ENCODE measurements at places on chromosomes 7 and 10.
A peak's percentile ranks its signal among the peaks of the same experiment; 100 is the strongest.

GRCh38 chr10:79331709-79332108, 15.6 kb upstream of the PPIF start:
- peak overlapping the region; percentile 85 for H3K27ac ChIP-seq
- H3K36me3 ChIP-seq: no peaks in the 10 kb centered on the region
- H3K4me1 ChIP-seq: peaks cover 20% of the 10 kb centered on the region
- H3K27me3 ChIP-seq: no peaks in the 10 kb centered on the region
- H3K4me3 ChIP-seq: no peak overlapping the region
- DNase-seq: peak; percentile 95

- no peaks in the 10 kb centered on the region for H3K36me3 ChIP-seq
- H3K27ac ChIP-seq: no peak overlapping the region
- no peak for DNase-seq
- H3K4me3 ChIP-seq: no peak overlapping the region
Measured at GRCh38 chr7:46649876-46650275, 728.8 kb upstream of the IGFBP3 start.

DNA sequence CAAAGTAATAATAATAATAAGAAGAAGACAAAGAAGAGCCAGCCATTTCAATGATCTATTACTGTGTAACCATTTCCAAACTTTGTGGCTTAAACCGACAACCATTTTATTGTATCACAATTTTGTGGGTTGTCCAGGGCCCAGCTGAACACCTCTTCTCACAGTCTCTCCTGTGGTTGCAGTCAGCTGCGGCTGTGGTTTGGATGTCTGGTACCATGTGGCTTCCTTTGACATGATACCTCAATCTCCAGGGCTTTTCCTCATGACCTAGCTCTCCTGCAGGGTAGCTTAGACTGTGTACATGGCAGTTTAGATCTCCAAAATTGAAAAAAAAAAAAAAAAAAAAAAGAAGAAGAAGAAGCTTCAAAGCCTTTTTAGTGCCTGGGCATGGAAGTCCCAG, 72.6 kb upstream of the NFKB2 start:
- H3K27ac ChIP-seq: no peak overlapping the region
- no peak overlapping the region for H3K4me3 ChIP-seq
- peaks cover 4% of the 10 kb centered on the region for H3K36me3 ChIP-seq
- H3K4me1 ChIP-seq: peaks cover 10% of the 10 kb centered on the region

- no peak overlapping the region for H3K4me3 ChIP-seq
- H3K4me1 ChIP-seq: peaks cover 6% of the 10 kb centered on the region
- no peaks in the 10 kb centered on the region for H3K36me3 ChIP-seq
- no peak overlapping the region for H3K27ac ChIP-seq
Measured at GRCh38 chr7:1428941-1429501, 30.2 kb downstream of the MICALL2 start.

GRCh38 chr7:11787534-11787933, 44.5 kb downstream of the THSD7A start:
- no peak overlapping the region for H3K4me3 ChIP-seq
- H3K4me1 ChIP-seq: peaks cover 3% of the 10 kb centered on the region
- no peaks in the 10 kb centered on the region for H3K27me3 ChIP-seq
- no peak overlapping the region for H3K27ac ChIP-seq
- H3K36me3 ChIP-seq: no peaks in the 10 kb centered on the region

DNA sequence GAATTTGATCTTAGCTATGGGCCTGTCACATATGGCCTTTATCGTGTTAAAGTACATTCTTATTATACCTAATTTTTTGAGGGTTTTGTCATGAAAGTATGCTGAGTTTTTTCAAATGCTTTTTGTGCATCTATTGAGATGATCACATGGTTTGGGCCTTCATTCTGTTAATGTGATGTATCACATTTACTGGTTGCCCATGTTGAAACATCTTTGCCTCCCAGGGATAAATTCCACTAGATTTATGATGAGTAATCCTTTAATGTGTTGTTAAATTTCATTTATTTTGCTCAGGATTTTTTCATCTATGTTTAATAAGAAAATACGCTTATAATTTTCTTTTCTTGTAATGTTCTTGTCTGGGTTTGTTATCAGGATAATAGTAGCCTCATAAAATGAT, 442.0 kb downstream of the MDFIC start:
- H3K4me3 ChIP-seq: no peak overlapping the region
- no peaks in the 10 kb centered on the region for H3K27me3 ChIP-seq
- H3K4me1 ChIP-seq: no peaks in the 10 kb centered on the region

DNA sequence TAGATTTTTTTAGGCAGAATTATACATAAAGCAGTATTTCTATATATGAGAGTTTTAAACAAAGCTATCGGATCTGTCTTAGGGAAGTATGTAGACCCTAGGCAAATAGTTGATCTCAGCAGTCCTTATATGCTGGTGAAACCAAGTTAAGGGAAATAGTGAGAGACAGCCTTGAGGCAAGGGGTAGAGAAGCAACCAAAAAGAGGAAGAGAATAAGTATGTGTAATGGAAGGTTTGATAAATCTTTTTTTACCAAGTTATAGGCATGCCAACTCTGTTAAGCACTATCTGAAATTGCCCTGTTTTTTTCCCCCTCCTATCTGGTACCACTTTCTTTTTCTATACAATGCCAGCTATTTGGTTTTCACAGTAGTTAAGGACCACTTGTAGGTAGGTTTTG, 19.9 kb downstream of the SPAG6 start:
- H3K36me3 ChIP-seq: no peaks in the 10 kb centered on the region
- H3K27me3 ChIP-seq: no peaks in the 10 kb centered on the region
- no peak for DNase-seq
- no peaks in the 10 kb centered on the region for H3K4me1 ChIP-seq

- no peak overlapping the region for H3K27ac ChIP-seq
- no peaks in the 10 kb centered on the region for H3K36me3 ChIP-seq
- no peaks in the 10 kb centered on the region for H3K27me3 ChIP-seq
- no peak overlapping the region for H3K4me3 ChIP-seq
Measured at GRCh38 chr10:6769704-6770417, 189.8 kb upstream of the PRKCQ start.

GRCh38 chr7:107016312-107016711, 28.2 kb upstream of the PRKAR2B start:
- H3K4me1 ChIP-seq: no peaks in the 10 kb centered on the region
- peaks cover 3% of the 10 kb centered on the region for H3K27me3 ChIP-seq
- no peak overlapping the region for H3K27ac ChIP-seq
- DNase-seq: no peak

DNA sequence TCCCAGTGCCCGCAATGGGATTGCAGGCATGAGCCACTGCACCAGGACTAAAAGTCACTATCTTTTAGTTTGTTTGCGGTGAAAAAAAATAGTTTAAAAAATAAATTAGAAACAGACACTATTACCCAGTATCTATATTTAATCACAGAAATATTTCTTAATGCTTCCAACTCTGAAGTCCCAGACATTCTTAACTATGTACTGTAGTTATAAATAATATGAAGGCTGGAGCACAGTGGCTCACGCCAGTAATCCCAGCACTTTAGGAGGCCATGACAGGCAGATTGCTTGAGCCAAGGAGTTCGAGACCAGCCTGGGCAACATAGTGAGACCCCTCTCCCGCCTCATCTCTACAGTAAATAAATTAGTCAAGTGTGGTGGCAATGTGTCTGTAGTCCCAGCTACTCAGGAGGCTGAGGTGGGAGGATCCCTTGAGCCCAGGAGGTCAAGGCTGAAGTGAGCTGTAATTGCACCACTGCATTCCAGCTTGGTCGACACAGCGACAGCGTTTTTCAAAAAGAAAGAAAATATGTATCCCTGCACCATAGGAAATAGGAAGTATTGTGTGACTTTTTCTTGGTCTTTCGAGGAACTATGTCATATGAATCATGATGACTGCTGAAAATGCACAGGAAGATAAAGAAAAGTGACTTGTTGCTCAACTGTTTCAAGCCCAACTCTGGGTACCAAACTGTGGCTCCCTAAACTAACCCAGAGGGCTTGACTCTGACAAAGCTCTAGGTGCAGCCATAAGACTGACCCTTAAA, 74.9 kb upstream of the STEAP1B start:
- H3K27ac ChIP-seq: peak overlapping the region; percentile 100
- no peak overlapping the region for H3K4me3 ChIP-seq
- H3K36me3 ChIP-seq: peaks cover 5% of the 10 kb centered on the region
- H3K4me1 ChIP-seq: peaks cover 49% of the 10 kb centered on the region
- DNase-seq: no peak

DNA sequence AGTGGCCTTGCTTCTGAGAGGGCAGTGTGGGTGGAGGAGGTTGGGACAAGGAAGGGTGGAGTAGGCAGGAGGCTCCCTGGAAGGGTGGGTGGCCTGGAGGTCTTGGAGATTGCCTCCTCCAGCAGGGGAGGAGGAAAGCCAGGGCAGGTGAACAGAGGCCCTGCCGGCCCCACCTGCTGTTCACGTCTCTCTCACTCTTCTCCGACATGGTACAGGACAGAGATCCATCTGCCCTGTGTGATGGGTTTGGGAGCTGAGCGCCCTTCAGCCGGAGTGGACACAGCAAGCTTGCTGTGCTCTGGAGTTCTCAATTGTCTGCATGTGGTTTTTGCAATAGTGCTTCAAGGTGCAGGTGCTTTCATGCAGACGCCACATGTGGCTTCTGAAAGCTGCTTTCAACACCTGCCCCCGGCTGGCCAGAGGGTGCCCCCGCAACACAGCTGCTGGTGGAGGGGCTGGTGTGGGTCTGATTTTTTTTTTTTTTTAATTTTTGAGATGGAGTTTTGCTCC, 82.8 kb upstream of the GNA12 start:
- no peaks in the 10 kb centered on the region for H3K4me1 ChIP-seq
- peak; percentile 34 for DNase-seq
- H3K27me3 ChIP-seq: no peaks in the 10 kb centered on the region
- no peaks in the 10 kb centered on the region for H3K36me3 ChIP-seq
- H3K4me3 ChIP-seq: no peak overlapping the region
- H3K27ac ChIP-seq: no peak overlapping the region

- H3K4me3 ChIP-seq: no peak overlapping the region
- H3K36me3 ChIP-seq: no peaks in the 10 kb centered on the region
- H3K27me3 ChIP-seq: no peaks in the 10 kb centered on the region
- no peak overlapping the region for H3K27ac ChIP-seq
- H3K4me1 ChIP-seq: peaks cover 19% of the 10 kb centered on the region
- no peak for DNase-seq
Measured at GRCh38 chr7:121521711-121522400, 125.7 kb upstream of the FAM3C start.

- H3K27ac ChIP-seq: no peak overlapping the region
- H3K4me1 ChIP-seq: no peaks in the 10 kb centered on the region
- H3K36me3 ChIP-seq: no peaks in the 10 kb centered on the region
- DNase-seq: no peak
Measured at GRCh38 chr10:59143544-59143943, 32.9 kb upstream of the PHYHIPL start.

- peaks cover 5% of the 10 kb centered on the region for H3K4me1 ChIP-seq
- H3K36me3 ChIP-seq: peaks cover 63% of the 10 kb centered on the region
- H3K27ac ChIP-seq: no peak overlapping the region
- DNase-seq: no peak
Measured at GRCh38 chr7:47967123-47967522, 12.3 kb downstream of the HUS1 start.

- H3K27me3 ChIP-seq: no peaks in the 10 kb centered on the region
- peaks cover 22% of the 10 kb centered on the region for H3K4me1 ChIP-seq
- no peak overlapping the region for H3K27ac ChIP-seq
- no peak for DNase-seq
- no peak overlapping the region for H3K4me3 ChIP-seq
Measured at GRCh38 chr7:36277249-36277542, 112.5 kb upstream of the ANLN start.

DNA sequence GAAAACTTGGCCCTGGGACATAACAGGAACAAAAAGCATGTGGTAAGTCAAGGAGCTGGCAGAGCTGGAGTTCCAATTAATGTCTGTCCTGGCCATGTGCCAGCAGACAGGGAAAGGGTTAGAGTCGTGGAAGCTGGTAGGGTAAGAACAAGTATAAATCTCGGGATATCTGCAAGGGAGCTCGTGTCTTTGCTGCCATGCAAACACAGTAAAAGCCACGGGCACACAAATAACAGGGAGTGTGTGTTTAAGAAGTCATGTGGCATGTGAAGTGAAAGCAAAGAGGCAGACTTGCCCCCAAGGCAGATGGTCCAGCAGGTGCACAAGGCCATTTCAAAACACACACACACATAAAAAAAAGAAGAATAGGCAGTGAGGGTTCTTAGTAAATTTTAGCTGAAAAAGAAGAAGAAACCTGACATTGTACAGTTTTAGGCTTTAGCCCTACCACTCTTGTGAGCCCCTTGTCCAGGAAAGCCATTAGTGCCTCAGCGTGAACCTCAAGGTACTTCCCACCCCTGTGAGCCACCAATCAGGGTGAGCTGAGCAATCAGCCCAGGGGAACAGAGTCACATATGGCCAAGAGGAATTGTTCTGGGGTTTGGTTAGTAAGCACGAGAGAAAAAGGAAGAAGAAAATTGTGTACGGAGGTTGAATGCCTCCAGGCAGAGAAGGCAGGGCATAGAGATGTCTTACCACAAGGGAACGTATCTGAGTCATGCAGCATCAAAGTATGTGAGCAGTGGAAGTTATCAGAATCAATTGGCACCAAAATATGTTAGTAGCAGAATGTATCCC, 32.8 kb upstream of the ARHGAP12 start:
- peak overlapping the region; percentile 6 for H3K27ac ChIP-seq
- peak; percentile 67 for DNase-seq
- H3K4me1 ChIP-seq: no peaks in the 10 kb centered on the region

GRCh38 chr10:132838346-132838970, 52.5 kb upstream of the NKX6-2 start:
- no peak overlapping the region for H3K4me3 ChIP-seq
- H3K27me3 ChIP-seq: peaks cover 6% of the 10 kb centered on the region
- H3K27ac ChIP-seq: no peak overlapping the region
- no peak for DNase-seq
- H3K36me3 ChIP-seq: no peaks in the 10 kb centered on the region

- H3K27me3 ChIP-seq: no peaks in the 10 kb centered on the region
- no peak overlapping the region for H3K27ac ChIP-seq
- H3K36me3 ChIP-seq: no peaks in the 10 kb centered on the region
- H3K4me1 ChIP-seq: no peaks in the 10 kb centered on the region
- no peak for DNase-seq
Measured at GRCh38 chr7:4131063-4131462, 551.0 kb upstream of the FOXK1 start.

DNA sequence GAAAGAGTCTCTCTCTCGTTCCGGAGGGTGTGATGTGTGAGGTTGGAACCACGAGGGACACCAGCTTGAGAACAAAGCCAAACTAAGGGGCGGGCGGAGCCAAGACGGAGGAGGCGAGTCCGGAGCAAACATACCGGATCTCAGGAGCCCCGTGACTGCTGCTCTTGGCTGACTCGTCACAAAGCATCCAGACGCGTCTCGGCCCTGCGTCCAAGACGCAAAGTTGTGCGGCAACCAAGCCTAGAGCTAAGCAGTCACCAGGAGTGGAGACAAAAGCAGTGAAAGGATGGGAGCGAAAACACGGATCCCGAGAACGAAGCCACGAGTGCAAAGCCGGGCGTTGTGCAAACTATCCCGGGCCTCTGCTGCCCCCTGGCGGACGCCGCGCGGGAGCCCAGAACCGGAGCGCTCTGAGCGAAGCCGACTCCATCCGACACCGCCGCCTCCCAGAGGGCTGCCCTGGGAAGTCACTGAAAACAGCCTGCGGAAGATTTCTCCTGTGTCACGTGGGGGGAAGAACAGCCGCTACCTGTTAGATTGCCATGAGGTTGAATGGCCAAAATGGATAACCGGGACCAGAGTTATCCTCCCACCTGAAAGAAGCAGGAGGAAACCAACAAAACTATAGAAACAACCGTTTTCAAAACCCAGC, 46.4 kb upstream of the TMEM72 start:
- peaks cover 30% of the 10 kb centered on the region for H3K4me1 ChIP-seq
- peaks cover 5% of the 10 kb centered on the region for H3K27me3 ChIP-seq
- peak overlapping the region; percentile 72 for H3K4me3 ChIP-seq
- peak; percentile 96 for DNase-seq
- no peaks in the 10 kb centered on the region for H3K36me3 ChIP-seq

- H3K36me3 ChIP-seq: no peaks in the 10 kb centered on the region
- no peaks in the 10 kb centered on the region for H3K4me1 ChIP-seq
- DNase-seq: peak; percentile 26
- no peak overlapping the region for H3K27ac ChIP-seq
- H3K4me3 ChIP-seq: no peak overlapping the region
Measured at GRCh38 chr7:157904866-157905570, 568.2 kb downstream of the DNAJB6 start.

Data from osteoblast (primary cell).